ENCODE measurements at places on chromosomes 1 and 21.
A peak's percentile ranks its signal among the peaks of the same experiment; 100 is the strongest.

- peak; percentile 94 for DNase-seq
Observed at GRCh38 chr1:109090196-109091077, at the start of gene TMEM167B. Gene TMEM167B, plus strand, starts transcription at chr1:109090764. Its CDS starts 109 bp downstream, at chr1:109090873.

DNA sequence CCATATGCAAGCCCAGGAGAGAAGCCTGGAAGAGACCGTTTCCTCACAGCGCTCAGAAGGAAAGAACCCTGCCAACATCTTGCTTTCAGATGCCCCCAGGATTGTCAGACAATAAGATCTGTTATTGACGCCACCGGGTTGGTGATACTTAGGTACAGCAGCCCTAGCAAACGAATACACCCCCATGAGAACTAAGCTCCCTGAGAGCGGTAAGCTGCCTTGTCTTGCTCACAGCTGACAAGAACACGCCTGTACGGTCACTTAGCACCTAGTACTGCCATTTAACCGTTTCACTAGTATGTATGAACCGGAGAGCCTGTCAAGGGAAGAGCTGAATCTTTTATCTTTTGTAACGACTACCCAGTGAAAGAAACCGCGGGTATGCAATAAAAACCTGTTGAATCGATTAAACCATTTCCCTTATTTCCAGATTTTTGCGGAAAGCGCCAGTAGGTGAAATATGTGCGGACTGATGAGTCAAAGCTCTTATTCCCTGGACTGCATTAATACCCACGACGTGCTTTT is 619 bp upstream of the ZBTB8B start:
- no peak for DNase-seq

- no peak for DNase-seq
Observed at GRCh38 chr1:85172684-85173337, 28.0 kb downstream of the SYDE2 start.

DNA sequence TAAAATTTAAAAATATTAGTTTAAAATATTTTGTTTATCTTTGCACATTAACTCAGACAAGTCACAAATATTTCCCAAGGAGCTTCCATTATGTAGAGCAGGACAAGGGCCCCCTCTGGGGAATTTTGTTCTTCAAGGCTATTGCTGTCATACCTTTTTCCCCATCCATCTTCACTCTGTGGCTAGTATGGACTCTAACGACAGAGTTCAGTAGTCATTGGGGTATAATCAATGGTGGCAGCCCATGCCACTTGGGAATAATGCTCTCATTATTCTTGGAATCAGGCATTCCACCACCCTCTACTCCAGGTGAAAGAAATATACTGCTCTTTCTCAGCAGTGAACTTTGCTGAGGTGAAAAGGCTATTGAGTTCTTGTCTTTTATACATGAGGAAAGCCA is 38.5 kb upstream of the ERO1B start:
- no peak for DNase-seq

DNA sequence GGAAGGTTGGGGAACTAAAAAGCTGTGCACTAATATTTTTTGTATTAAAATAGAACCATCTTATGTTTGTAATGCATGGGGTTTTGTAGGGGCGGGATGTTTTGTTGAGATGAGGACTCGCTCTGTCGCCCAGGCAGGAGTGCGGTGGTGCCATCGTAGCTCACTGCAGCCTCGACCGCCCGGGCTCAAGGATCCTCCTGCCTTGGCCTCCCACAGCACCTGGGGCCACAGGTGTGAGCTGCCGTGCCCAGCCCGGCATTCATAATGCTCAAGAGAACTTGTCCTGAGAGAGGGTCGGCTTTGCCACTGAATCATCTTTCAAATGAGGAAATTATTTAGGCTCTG is 3.0 kb upstream of the C1orf159 start:
- no peak for DNase-seq

GRCh38 chr1:214281720-214282629 is 1.0 kb downstream of the SMYD2 start:
- peak; percentile 68 for DNase-seq

DNA sequence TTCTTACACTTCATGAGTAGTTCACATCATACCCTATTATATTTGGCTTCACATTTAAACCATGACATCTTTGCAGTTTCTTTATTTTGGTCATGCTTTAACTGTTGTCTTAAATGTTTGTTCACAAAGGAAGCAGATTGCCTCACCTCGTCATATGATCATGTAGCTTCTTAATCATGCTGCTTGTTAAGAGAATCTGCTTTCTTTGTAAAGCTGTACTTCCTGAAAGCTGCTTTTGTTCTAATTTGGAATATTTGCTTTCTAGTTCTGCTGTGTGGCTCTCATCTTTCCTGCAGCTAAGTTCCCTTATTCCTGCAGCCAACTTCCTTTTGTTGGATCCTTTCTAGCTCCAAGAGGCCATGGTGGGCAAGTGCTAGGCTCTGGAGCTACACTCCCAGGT is 62.9 kb upstream of the SIM2 start:
- DNase-seq, result no peak

DNA sequence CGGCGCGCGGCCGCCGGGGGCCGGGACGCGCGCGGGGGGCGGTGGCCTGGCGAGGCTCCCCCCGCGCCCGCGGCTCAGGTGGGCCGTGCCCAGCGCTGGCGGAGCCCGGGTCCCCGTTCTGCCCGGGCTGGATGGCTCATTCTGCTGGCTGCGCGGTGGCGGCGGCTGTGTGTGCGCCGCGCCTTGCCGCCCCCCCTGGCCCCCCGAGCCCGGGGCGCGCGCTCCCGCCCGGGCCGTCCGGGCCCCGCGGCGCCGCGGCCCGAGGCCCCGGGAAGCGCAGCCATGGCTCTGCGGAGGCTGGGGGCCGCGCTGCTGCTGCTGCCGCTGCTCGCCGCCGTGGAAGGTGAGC is at the start of gene EPHB2:
Gene EPHB2 (plus strand): TSS at position 139 of the 349 bp plus-strand sequence. CDS start 144 bp downstream, at position 283.
- peak; percentile 59 for DNase-seq

DNA sequence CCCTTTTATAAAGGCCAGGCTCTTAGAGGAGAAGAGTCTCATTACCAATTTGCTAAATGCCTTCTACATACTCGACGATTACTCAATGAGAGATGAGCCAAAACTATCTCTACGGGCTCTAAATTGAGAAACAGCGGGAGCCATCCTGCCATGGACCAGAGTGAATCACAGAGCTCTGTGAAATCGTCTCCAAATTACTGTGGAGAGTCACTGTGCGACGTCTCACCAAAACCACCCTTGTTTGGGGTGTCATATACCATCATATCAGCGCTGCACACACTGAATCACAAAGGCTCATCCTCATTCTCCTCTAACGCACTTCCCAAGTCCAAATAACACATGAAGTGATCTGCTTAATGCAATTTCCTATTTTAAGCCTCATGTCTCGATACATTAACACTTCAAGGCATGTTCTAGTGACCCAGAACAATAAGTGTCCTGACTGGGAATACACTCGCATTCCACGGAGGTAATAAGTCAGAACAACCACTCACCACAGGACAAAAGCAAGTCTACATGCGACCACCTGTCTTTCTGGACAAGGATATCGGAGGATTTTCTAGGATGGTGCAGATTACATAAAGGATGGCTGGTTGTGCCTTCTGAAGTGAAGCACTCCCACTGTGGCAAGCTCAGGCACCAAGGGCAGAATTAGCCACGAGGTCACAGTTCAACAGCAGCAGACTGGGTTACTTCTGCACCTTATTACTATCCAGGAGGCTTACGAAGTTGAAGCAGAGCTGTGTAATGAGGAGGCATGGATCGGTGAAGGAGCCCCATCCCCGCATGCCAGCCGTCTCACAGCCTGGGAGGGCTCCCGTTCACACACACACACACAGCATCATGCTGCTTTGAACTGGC is 44.3 kb downstream of the NID1 start:
- peak; percentile 74 for DNase-seq

- DNase-seq, result no peak
Observed at GRCh38 chr1:41515131-41515678, 30.7 kb upstream of the EDN2 start.

- DNase-seq, result no peak
Observed at GRCh38 chr1:222583079-222583478, 6.7 kb downstream of the TAF1A start.

GRCh38 chr1:228314315-228314657 is 92.3 kb downstream of the TRIM11 start:
- no peak for DNase-seq

DNA sequence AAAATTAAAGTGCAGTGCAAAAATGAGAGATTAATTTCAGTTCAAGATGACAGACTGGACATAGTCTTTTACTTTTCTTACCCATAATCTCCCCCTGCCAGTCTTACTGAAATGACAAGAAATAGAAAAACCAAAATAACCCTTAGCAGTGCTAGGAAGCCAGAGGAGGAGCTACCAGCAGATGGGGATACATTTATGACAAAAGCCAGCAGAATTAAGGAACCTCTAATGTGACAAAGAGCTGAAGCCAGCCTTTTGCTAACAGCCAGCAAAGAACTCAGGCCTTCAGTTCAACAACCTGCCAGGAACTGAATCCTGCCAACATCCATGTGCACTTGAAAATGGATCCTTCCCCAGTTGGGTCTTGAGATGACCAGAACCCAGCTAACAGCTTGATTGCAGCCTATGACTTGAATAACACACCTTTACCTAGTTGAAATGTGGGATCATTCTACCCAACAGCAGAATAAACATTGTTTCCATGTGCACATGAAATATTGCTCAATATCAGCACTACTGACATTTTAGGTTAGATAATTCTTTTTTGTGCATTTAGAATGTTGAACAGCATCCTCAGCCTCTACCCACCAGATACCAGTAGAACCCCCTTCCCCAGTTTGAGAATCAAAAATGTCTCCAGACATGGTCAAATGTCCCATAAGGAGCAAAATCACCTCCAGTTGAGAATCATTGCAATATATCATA is 7.9 kb upstream of the TRAF5 start:
- no peak for DNase-seq

DNA sequence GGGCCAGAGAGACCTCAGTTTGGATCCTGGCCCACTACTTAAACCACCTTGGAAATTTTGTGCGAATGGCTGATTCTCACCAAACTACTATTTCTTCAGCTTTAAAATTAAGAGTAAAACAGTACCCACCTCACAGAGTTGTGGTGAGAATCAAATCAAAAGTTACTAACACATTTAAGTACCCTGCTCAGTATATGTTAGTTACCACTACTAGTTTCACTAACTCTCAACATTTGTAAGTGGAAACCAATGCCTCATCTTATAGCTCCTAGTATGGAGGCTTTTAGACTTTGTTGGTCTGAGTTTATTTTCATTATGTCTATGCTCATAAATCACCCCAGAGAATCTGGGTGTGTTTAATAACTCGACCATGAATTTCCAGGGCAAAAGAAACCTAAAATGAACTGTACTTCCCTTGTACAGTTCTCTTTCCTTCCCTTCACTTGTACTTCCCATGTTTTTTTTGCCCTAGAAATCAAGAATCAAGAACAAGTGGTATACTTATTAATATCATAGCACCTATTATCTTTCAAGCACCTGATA is 11.6 kb upstream of the SERBP1 start:
- no peak for DNase-seq

GRCh38 chr1:228154670-228155571 is 5.2 kb downstream of the GJC2 start:
- no peak for DNase-seq

- DNase-seq, result no peak
Observed at GRCh38 chr1:2439369-2439768, 27.0 kb upstream of the PEX10 start.

- peak; percentile 30 for DNase-seq
Observed at GRCh38 chr1:232978091-232978634, 27.8 kb downstream of the NTPCR start.

- peak; percentile 89 for DNase-seq
Observed at GRCh38 chr1:16155537-16156410, at the start of gene EPHA2. Gene EPHA2, minus strand, starts transcription at chr1:16156069. Its CDS starts 137 bp downstream, at chr1:16155932.

GRCh38 chr1:148373192-148373925 is 109.7 kb downstream of the PPIAL4G start:
- no peak for DNase-seq

DNA sequence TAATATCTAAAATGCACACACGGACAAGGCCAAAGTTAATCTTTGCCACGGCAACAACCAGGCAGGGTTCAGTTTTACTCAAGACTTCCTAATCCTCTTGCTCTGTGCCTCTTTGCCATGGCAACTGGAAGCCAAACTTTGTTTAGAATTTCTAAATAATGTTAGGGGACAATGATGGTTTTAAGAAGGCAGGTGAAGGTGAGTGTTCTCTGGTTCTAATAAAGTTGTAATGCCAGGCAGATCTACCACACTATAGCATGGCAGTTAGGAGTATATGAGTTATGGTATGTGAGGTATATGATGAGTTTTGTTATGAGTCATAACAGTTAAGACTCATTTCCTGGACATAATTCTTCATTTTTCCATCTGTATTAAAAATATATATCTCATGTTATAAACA is 2.7 kb downstream of the PTPRC start:
- peak; percentile 59 for DNase-seq

DNA sequence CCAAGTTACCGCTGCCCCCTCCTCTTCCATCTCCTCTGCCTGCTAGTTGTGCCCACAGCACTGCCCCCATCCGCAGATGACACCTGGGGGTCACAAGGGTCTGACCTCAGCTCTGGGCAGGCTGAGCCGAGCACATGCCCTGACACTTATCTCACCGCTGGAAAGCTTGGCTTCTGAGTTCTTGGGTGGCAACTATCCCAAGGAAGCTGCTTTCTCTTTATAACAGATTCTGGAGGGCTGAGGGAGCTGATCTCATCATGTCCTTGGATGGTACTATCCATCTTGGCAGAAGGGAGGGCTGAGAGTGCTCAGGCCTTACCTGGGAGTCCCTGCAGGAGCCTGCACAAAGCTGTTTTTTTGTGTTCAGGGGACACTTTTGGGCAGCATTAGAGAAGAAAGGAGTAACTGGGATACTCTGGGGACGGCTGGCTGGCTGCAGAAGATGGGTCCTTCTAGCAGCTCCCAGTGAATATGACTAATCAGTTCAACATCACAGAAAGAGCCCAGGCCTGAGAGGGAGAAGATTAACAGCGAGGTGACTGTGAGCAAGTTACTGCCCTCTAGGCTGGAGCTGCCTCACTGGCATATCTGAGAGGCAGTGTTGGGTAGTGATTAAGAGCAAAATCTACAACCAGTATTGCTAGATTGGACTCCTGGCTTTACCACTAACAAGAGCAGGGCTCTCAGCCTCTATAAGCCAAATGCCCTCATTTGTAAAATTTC is 71.6 kb downstream of the PLXNA2 start:
- no peak for DNase-seq

DNA sequence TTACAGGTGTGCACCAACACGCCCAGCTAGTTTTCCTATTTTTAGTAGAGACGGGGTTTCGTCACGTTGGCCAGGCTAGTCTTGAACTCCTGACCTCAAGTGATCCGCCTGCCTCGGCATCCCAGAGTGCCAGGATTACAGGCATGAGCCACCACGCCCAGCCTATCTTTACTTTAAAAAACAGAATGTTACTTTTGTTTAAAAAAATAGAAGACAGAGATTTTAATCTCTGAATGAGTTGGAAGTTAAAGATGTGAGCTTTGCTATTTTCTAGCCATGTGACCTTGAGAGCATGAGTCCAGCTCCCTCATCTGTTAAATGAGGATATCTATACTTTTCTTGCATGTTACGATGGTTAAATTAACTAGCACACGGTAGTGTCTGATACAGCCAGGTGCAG is 3.9 kb upstream of the PUM1 start:
- DNase-seq, result no peak
